ENCODE measurements at places on chromosomes 11 and 22. TPM values are rescaled to one million over a fixed set of nuclear protein-coding genes. Genes with fewer than 3 reads are reported as not detected.

ACRV1 gene
- total RNA-seq, result not detected

DNA sequence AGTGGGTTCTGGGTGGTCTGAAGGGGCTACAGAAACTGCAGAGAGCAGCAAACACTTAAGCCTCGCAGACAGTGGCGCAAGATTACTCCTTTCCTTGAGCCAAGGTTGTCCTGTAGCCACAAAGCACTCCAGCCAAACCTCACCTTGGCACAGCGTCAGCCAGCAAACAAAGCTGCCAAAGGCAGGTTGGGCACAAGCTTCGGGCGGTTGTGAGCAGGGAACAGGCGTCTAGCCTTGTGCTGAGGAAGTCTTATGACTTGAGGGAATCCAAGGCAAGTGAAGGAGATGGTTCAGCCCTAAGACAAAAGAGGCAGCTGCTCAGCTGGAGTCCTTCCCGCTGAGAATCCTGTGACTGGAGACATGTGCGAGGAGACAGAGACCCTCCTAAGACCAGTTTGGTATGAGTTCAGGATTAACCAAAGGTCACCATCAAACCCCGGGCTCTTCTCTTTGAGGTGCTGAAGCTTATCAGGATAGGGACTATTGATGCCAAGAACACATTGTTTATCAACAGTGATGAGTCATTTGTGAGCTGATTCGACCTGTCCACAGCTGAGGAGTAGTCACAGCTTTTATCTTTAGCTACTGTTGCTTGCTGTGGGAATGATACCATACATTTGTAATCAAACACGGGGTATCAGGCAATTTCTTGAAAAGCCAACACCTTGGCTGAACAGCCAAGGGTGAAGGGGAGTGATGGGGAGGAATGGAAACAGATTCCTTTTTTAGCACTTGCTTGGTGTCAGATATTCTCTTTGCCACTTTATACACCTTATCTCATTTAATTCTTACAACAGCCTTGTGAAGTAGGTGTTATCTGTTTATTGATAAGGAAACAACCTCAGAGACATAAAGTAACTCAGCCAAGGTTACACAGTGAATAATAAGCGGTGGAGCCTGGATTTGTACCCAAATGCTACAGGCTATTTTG lies 4.6 kb downstream of the ADM start:
- peak; percentile 60 for DNase-seq
- no peak overlapping the region for H3K4me3 ChIP-seq
- H3K36me3 ChIP-seq, result peaks cover 40% of the 10 kb centered on the region

DNA sequence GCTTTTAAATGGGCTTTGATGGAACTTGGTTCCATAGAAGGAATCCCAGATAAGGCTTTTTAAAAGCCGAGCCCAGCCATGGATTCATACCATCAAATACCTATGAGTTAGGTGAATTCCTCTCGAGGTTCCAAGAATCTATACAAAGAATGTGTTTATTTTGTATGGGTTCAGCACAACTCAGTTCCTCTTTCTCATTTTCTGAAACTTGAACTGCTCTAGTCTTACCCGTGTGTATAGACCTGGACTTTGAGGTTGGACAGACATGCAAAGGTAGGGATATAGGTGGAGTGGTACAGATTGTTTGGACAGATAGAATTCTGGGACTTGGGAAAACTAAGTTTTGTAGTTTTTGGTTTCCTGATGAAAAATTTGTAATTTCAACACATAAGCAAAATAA lies 97.9 kb downstream of the PGR start:
- H3K4me3 ChIP-seq, result no peak overlapping the region
- H3K4me1 ChIP-seq, result no peaks in the 10 kb centered on the region
- no peaks in the 10 kb centered on the region for H3K27me3 ChIP-seq
- no peaks in the 10 kb centered on the region for H3K36me3 ChIP-seq

- DNase-seq, result no peak
- H3K4me3 ChIP-seq, result no peak overlapping the region
- no peak overlapping the region for H3K27ac ChIP-seq
- peaks cover 46% of the 10 kb centered on the region for H3K27me3 ChIP-seq
These were observed 4.0 kb upstream of the LSP1 start for GRCh38 chr11:1848640-1849430.

DNA sequence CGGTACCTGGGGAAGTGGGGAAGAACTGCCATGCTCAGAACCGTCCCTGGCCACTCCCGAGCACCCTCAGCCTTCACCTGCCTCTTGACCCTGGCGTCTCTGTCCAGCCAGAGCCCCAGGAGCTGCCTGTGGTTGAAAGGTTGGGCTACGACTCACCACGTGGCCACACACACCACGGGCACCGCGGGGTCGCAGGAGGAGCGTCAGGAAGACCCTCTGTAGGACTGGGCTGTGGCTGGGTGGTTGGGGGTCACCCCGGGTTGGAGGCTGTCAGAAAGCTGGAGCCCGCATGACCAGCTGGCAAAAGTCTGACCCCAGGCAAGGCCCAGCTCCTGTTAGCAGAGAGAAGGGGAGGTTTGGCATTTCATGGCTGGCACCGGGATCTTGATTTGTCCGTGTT lies 11.5 kb downstream of the KRTAP5-5 start:
- H3K27ac ChIP-seq, result no peak overlapping the region
- DNase-seq, result no peak
- no peaks in the 10 kb centered on the region for H3K36me3 ChIP-seq
- H3K4me1 ChIP-seq, result no peaks in the 10 kb centered on the region

GRCh38 chr22:22773979-22774604 lies 113.5 kb upstream of the IGLL5 start:
- no peak overlapping the region for H3K27ac ChIP-seq
- no peaks in the 10 kb centered on the region for H3K4me1 ChIP-seq
- peaks cover 89% of the 10 kb centered on the region for H3K27me3 ChIP-seq
- no peak for DNase-seq

- H3K4me3 ChIP-seq, result no peak overlapping the region
- DNase-seq, result no peak
- peaks cover 14% of the 10 kb centered on the region for H3K36me3 ChIP-seq
- no peak overlapping the region for H3K27ac ChIP-seq
These were observed 30.3 kb downstream of the NF2 start for GRCh38 chr22:29633514-29634312.

DNA sequence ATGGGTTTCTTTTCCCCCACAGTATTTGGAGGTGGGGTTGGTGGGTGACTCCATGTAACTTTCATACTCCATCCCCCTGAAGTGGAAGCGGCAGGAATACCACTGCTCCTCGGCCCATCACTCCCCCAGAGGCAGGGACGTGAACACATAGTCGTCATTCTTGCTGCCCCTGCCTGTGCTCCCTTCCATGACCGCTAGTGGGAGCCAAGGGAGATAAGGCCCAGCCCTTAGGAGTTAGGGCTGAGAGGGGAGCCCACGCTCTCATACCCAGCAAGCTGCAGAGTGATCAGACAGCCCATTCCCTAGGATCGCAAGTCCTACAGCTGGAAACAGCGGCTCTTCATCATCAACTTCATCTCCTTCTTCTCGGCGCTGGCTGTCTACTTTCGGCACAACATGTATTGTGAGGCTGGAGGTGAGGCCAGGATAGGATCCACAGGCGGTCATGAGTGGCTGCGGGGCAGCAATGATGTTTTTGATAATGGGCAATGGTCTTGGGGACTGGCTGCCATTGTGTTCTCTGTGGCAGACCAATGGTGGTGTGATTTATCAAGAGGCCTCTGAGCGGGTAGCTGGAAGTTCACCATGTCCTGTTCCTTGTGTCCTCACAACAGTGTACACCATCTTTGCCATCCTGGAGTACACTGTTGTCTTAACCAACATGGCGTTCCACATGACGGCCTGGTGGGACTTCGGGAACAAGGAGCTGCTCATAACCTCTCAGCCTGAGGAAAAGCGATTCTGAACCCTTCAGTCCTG lies 15.9 kb downstream of the RHOG start:
- no peak overlapping the region for H3K4me3 ChIP-seq
- H3K27ac ChIP-seq, result no peak overlapping the region
- H3K36me3 ChIP-seq, result peaks cover 18% of the 10 kb centered on the region

GRCh38 chr11:19336331-19336730 lies 95.6 kb upstream of the E2F8 start:
- no peaks in the 10 kb centered on the region for H3K4me1 ChIP-seq
- peaks cover 89% of the 10 kb centered on the region for H3K27me3 ChIP-seq
- no peak overlapping the region for H3K27ac ChIP-seq
- no peak overlapping the region for H3K4me3 ChIP-seq

- H3K4me3 ChIP-seq, result no peak overlapping the region
- H3K4me1 ChIP-seq, result no peaks in the 10 kb centered on the region
These were observed 9.7 kb upstream of the CCKBR start for GRCh38 chr11:6249770-6250555.
